Neural crest cell (in vitro differentiated cells): ENCODE measurements at places on chromosomes 7 and 10. TPM values are rescaled to one million over a fixed set of nuclear protein-coding genes. Genes with fewer than 3 reads are reported as not detected.

Gene ACTL6B
- 2.4 and 3.1 TPM in 2 replicates for total RNA-seq

Gene NPFFR1
- not detected in 2 replicates for total RNA-seq

Gene TMED4
- total RNA-seq = 87.2 and 88.9 TPM in 2 replicates

Gene ALKBH4
- 16.9 and 20.6 TPM in 2 replicates for total RNA-seq

Gene CCL24
- total RNA-seq = not detected in 2 replicates

Gene CYP3A7
- total RNA-seq = not detected in 2 replicates

GRCh38 chr10:15521328-15521903 lies 150.3 kb upstream of the FAM171A1 start:
- DNase-seq = no peak

GRCh38 chr7:101820703-101821102 lies 3.3 kb downstream of the CUX1 start:
- DNase-seq = no peak

DNA sequence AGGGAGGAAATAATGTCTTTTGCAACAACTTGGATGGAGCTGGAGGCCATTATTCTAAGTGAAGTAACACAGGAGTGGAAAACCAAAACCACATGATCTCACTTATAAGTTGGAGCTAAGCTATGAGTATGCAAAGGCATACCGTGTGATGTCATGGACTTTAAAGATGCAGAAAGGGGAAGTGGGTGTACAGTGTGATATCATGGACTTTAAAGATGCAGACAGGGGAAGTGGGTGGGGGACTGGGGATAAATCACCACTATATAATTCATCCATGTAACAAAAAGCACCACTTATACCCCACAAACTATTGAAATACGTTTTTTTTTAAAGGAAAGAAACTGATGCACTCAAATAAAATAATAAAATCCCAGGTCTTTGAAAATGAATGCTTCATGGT lies 29.5 kb downstream of the LYZL2 start:
- DNase-seq = no peak

DNA sequence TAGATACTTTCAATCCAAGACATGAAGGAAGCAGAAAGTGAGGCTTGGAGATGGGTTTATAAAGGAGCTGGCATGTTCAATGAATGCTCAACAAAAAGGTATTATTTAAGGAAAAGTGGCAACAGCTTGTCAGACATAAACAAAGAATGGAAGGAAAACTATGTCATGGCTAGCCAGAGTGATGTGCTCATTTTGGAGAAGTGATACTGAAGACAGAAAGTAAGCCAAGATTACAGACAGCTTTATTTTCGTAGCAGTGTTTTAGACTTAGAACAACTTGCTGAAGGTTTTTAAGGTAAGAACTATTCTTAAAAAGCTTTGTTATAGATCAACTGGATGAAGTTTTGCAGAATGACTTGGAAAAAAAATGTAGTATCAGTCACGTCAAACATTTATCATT lies 160.5 kb upstream of the FERD3L start:
- no peak for DNase-seq

DNA sequence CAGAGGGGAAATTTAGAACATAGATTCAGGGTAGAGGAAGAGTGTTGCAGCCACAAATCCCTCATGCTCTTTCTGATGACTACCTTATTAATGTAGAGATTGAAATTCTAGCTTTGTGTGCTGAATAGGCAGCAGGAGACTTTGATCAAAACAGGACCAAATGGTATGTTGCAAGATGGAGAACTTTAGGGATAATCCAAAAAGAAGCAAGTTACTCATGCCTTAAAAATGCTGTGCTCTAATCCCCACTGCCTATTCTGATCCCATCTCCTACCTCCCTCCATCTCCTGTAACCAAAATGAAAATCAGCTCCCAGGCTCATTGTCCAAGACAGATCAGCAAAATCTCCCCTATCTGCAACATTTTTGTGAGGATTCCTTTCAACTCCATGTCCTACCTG lies 31.3 kb downstream of the CH25H start:
- no peak for DNase-seq

DNA sequence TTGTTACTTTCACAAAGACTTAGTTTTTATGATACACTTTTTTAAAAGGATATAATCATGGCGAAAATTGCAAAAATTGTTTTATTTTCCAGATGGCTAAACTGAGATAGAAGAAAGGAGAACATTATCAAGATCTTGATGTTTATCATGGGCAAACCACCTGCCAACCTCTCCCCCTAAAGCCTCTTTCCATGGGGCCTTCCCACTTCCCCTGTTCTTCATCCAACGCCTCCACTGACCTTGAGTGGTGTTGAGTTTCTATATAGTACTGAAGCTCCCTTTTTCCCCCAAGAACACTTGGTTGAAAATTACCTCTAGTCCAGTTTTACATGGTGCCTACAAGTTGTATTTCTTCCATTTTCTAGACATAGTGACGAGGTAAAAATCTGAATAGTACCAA lies 5.0 kb downstream of the CREB3L2 start:
- no peak for DNase-seq

GRCh38 chr10:86385806-86386205 lies 19.2 kb upstream of the GRID1 start:
- no peak for DNase-seq

GRCh38 chr10:21935439-21936023 lies 68.0 kb downstream of the DNAJC1 start:
- no peak for DNase-seq

- no peak for DNase-seq
These were observed 521.0 kb downstream of the SORCS1 start for GRCh38 chr10:106643473-106643872.

- DNase-seq = no peak
These were observed 484.2 kb downstream of the PTPRN2 start for GRCh38 chr7:158103378-158103777.

DNA sequence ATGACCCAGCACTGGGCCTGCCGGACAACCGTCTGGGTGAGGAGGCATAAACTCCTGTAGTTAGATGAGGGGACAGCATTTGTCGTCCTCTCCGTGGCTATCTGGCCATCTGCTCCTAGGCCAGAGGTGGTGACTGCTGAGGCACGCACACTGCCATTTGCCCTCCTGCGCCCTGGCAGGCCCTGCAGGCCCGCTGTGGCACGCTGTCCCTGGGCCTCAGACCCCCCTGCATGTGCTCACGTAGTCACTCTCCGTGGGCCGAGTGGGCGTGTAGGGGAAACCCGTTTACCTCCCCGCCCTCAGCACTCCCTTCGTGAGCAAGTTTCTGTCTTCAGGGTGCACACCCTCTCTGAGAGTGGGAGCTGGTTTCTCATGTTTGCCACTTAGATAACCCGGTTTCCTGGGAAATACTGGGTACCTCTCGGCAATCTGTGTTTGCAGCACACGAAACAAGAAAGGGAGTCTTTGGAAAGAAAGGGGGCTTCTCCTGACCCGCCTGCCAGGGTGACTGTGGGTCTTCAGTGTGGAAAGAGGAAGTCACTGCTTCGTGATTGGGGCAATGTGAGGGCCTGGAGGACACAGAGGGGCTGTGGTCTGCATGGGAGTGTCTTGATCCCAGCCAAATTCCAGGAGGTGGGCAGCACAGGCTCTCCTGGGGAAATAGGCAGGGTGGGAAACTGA lies 10.8 kb downstream of the ADAMTS14 start:
- no peak for DNase-seq

- DNase-seq = no peak
These were observed 43.2 kb downstream of the KAT6B start for GRCh38 chr10:74869635-74870034.

DNA sequence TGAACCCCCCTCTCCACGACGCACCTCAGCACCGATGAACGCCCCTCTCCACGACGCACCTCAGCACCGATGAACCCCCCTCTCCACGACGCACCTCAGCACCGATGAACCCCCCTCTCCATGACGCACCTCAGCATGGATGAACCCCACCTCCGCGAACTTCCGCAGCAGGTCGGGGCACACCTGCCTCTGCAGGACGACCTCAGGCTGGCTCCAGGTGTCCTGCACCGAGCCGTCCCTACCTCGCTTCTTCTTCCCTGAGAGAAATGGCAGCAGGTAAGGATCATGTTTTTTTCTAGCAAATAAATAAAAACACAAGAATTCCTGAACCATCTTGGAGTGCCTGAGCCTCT lies 24.1 kb downstream of the CFAP46 start:
- DNase-seq = no peak

GRCh38 chr7:149300620-149301285 lies 38.8 kb downstream of the ZNF783 start:
- DNase-seq = no peak

- DNase-seq = no peak
These were observed 1.9 kb downstream of the ANTXRL start for GRCh38 chr10:46288601-46289206.

DNA sequence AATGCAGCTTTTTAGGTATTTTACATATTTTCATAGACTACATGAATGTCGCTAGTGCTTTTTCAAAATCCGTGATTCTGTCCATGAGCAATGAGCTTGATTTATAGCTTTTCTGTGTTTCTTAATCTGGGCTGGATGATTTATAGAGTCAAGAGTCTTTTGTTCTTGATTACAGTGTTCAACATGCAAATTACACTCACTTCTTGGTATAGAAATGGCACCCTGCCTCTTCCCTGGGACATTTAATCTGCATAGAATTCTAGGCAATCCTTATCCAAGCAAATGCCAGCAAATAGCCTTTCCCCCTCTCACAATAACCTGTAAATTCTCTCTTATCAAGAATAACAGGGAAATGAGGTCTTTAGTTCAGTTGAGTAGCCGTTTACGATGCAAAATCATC lies 246.2 kb upstream of the SEMA3C start:
- no peak for DNase-seq

DNA sequence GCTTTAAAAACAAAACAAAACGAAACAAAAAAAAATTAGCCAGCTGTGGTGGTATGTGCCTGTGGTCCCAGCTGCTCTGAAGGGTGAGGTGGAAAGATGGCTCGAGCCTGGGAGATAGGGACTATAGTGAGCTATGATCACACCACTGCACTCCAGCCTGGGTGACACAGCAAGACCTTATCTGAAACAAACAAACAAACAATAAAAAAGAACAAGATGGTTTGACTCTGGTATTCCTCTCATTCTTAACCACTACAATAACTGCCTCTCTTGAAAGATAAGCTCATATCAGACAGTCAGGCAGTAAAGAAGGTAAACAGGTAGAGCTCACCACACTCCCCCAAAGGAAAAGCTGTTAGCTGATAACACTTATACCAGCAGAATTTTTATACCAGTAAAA lies 14.1 kb upstream of the DUSP5 start:
- DNase-seq = no peak

- DNase-seq = no peak
These were observed 64.8 kb upstream of the TFEC start for GRCh38 chr7:116095396-116095795.

DNA sequence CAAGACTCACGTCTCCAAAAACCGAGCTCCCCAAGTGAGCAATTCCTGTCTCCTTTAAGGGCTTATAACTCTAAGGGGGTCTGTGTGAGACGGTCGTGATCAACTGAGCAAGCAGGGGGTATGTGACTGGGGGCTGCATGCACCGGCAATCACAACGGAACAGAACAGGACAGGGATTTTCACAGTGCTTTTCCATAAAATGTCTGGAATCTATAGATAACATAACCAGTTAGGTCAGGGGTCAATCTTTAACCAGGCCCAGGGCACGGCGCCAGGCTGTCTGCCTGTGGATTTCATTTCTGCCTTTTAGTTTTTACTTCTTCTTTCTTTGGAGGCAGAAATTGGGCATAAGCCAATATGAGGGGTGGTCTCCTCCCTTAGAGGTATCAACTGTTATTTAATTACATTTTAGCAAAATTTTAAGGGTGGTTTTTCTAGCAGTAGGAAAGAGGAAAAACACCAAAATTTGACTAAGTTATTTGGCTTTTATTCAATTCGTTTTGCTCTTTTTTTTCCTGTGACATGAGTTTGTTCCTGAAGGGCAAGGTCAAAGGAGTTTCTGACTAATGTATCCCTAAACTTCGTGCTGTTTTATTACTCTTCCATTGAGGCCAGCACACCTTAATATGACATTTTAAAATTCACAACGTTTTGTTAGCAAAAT lies 121.4 kb upstream of the SEC61G start:
- DNase-seq = no peak

DNA sequence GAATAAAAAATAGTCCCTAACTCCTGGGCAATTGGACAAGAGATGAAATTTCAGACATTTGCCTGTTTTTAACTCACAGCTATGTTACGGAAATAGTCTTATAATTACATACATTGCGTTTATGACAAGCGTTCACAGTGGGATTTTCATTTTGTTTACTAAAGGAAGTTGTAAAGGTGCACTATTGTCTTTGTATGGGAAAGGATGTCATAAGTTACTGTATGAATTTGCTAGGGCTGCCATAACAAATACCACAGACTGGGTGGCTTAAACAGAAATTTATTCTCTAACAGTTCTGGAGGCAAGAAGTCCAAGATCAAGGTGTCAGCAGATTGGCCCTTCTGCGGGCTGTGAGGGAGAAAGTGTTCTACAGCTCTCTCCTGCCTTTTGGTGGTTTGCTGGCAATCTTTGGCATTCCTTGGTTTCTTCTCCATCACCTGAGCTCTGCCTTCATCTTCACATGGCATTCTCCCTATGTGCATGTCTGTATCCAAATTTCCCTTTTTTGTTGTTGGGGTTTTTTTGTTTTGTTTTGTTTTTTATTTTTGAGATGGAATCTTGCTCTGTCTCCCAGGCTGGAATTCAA lies 5.6 kb downstream of the NFE2L3 start:
- no peak for DNase-seq

DNA sequence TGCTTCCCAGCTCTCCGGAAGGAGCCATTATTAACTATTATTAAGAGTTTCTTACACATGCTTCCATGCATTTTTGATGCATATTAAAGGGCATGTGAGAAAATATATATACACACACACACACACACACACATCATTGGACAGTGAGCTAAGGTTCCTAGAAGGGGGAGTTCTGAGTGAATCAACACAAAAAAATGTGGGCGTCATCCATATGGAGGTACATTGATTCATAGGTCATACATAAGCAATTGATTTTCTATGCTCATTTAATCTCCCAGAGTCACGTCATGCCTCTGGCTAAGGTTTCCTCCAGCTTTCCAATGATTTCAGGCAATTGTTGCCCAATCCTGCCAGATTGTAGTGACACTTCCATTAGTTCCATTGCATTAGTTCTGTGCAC lies 269.4 kb downstream of the DNAJB9 start:
- no peak for DNase-seq

GRCh38 chr10:81828251-81828650 lies 46.7 kb upstream of the NRG3 start:
- no peak for DNase-seq

DNA sequence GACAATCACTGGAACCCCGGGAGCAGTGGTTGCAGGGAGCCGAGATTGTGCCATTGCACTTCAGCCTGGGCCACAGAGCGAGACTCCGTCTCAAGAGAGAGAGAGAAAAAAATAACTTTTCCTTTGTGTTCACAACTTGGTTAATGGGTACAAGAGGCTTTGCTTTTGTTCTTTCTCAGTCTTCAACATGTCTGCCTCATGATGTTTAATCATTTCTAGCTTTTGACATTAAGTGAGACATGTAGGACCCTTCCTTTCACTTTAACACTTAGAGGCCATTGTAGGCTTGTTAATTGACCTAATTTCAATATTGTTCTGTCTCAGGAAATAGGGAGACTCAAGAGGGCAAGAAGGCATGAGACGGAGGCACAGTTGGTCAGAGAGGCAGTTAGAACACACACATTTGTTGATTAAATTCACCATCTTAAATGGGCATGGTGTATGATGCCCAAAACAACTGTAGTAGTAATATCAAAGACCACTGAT lies 9.3 kb upstream of the CRCP start:
- DNase-seq = no peak
